MCF 10A (cell line): ENCODE measurements at places on chromosomes 6 and 20. TPM values are rescaled to one million over a fixed set of nuclear protein-coding genes. Genes with fewer than 3 reads are reported as not detected.

- H3K4me3 ChIP-seq = no peak overlapping the region
- H3K27ac ChIP-seq = peak overlapping the region; percentile 7
- H3K27me3 ChIP-seq = no peaks in the 10 kb centered on the region
- no peaks in the 10 kb centered on the region for H3K36me3 ChIP-seq
Observed at GRCh38 chr6:101883505-101883904, 490.0 kb downstream of the GRIK2 start.

The CD83 gene
- 1.7 and 2.6 TPM in 2 replicates for total RNA-seq

The RIPOR3 gene
- not detected in 2 replicates for total RNA-seq

DNA sequence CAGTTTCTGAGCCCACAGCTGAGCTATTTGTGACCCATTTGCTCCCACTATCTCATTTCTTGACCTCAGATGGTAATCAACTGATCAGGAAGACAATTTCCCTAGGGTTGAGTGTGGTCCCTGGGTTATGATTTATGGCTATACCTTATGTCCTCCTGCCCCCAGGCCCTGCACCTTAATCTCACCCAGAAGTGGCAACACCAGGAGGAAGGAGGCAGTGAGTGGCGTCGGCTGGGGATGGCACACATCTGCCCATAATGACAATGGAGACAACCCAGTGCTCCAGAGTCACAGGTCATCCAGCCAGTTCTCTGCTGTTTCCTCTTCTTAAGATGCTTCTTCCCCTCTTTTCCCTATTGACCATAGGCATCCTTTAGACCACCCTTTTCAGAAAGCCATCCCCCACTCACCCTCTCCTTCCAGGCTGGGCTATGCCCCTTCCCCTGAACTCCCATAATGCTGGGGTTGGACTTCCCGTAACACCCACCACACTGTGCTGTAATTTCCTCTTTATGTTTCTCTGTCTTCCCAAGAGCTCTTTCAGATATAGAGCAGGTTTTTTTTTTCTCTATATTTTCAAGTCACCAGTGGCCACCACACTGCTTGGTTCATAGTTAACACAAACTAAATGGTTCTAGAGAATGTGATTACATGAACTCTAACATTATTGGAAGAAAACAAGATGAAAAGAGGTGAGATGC lies 8.0 kb downstream of the TRIM10 start:
- no peaks in the 10 kb centered on the region for H3K27me3 ChIP-seq
- no peaks in the 10 kb centered on the region for H3K36me3 ChIP-seq
- peaks cover 26% of the 10 kb centered on the region for H3K4me1 ChIP-seq
- H3K4me3 ChIP-seq = no peak overlapping the region
- no peak overlapping the region for H3K27ac ChIP-seq

GRCh38 chr20:64051561-64052325 lies 2.3 kb upstream of the SOX18 start:
- H3K27me3 ChIP-seq = no peaks in the 10 kb centered on the region
- no peak overlapping the region for H3K4me3 ChIP-seq
- no peak overlapping the region for H3K27ac ChIP-seq
- peaks cover 7% of the 10 kb centered on the region for H3K4me1 ChIP-seq

DNA sequence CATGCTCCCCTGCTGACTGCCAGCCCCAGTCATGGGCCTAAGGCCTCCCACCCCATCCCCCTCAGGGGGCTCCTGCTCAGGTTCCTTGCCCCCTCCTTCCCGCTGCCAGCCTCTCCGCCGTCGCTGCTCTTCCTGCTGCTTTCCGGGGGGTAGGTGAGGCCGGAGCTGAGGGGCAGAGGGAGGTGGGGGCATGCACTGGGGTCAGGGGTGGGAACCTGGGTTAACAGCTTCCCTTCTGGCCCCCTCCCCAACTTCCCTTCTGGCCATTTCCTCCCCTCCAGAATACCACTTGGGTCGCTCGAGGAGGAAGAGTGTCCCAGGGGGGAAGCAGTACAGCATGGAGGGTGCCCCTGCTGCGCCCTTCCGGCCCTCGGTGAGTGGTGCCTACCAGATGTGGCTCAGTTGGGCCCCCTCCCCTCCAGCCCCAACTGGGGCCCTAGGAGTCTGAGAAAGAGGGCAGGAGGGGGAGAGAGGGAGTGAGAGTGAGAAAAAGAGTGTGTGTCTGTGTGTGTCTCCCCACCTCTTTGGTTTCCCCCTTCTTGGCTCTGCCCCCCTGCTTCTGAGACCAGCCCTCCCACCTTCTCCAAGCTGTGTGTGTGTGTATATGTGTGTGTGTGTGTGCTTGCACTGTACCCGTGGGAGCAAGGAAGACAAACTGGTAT lies 12.1 kb downstream of the SYNGAP1 start:
- H3K27me3 ChIP-seq = no peaks in the 10 kb centered on the region
- H3K4me1 ChIP-seq = peaks cover 38% of the 10 kb centered on the region
- no peak for DNase-seq
- H3K27ac ChIP-seq = no peak overlapping the region
- H3K36me3 ChIP-seq = peaks cover 10% of the 10 kb centered on the region

DNA sequence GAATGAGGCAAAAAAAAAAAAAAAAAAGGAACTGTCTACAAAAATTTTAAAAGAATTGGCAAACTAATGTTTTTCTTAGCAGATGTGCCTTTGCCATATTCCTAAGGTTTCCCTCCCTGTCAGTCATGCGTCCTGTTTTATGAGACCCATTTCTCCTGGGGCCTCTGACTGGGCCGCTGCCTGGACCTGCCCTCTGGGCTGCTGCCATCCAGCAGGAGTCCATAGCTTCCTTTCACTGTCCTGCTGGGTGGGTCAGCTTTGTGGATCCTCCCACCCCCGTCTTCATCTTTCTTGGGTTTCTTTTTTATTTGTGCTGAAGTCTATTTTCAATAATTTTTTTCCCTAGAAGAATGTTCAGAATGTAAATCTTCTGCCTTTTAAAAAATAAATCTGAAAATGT lies 110.8 kb upstream of the SCP2D1 start:
- H3K36me3 ChIP-seq = no peaks in the 10 kb centered on the region
- H3K27ac ChIP-seq = peak overlapping the region; percentile 55
- DNase-seq = no peak
- no peak overlapping the region for H3K4me3 ChIP-seq
- peaks cover 14% of the 10 kb centered on the region for H3K4me1 ChIP-seq

The MEI4 gene
- total RNA-seq = not detected in 2 replicates
